ENCODE measurements at places on chromosomes 1 and 21. TPM values are rescaled to one million over a fixed set of nuclear protein-coding genes. Genes with fewer than 3 reads are reported as not detected.

DNA sequence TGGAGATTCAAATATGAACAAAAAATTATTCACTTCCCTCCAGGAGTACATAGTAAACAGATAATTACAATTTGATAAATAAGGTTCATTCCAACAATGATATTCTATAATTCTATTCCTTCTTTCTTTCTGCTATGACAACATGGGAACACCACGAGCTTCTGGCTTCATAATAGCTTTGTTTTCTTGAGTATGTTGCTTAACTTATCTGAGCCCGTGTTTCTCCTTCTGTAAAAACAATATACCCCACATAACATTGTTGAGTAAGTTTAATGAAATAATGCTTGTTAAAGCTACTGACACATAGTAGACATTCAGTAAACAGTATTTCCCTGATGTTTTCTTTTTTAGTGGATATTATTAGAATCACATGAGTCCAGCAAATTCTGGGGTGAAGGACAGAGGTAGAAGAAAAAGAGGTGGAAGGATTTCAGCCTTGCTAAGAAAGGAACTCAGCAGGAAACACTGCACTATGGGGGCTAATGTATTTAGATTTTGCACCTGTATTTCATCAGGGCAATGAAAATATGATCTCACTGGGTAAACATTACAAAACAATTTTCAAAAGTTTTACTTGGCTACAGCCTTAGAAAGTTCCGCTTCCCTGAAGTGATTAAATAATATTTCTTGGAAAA is 430.8 kb upstream of the C1orf87 start:
- no peak for DNase-seq

GBP3 gene
- 7.4 TPM for total RNA-seq

DNA sequence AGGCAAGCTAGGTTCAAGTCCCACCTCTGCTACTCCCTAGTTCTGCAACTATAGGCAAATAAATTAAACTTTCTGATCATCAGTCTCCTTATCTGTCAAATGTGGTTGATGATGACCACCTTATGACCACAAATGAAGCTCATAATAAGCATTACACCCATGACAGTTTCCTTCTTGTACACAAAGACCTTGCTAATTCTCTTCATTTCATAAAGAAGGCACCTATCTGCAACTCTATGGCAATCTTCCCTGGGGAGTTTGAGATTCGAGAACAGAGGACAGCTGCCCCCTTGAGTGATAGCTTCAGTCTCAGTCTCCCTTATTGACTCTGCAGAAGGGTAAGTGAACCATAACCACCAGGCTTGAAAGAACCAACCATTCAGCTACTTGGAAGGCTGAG is 503.1 kb upstream of the DAB1 start:
- no peak for DNase-seq

- DNase-seq, result no peak
These were observed 228.8 kb downstream of the HHAT start for GRCh38 chr1:210557426-210558077.

- no peak for DNase-seq
These were observed 28.4 kb downstream of the USP48 start for GRCh38 chr1:21754583-21754982.

KIRREL1 gene
- total RNA-seq, result 10.0 TPM

DNA sequence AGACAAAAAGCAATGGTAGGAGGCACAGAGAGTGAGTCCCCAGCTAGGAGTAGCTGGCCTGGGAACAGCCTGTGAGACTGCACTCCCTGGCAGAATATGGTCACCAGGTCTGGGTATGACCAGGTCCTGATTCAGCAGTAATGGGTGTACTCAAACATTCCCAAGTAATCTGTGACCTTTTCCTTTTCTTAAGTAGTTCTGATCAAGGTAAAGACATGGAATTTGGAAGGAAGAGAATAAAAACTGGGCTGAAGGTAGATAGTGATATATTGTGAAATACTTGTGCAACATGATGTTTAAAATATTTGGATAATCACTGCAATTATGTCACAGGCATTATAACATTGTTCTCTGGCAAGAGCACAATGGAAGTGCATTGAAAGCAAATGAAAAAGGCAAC is 147.2 kb upstream of the DPYD start:
- DNase-seq, result no peak

GRCh38 chr1:2088458-2088857 is 38.2 kb downstream of the PRKCZ start:
- DNase-seq, result peak; percentile 49

DENND2D gene
- 1.3 TPM for total RNA-seq

TBX15 gene
- 0.64 TPM for total RNA-seq

Measured in left ventricle myocardium superior (tissue), 1 donor.